Cardiac muscle cell (in vitro differentiated cells and primary cell): ENCODE measurements at places on chromosomes 4 and X.

GRCh38 chr4:79652738-79653137 is 244.7 kb upstream of the GK2 start:
- DNase-seq = no peak

DNA sequence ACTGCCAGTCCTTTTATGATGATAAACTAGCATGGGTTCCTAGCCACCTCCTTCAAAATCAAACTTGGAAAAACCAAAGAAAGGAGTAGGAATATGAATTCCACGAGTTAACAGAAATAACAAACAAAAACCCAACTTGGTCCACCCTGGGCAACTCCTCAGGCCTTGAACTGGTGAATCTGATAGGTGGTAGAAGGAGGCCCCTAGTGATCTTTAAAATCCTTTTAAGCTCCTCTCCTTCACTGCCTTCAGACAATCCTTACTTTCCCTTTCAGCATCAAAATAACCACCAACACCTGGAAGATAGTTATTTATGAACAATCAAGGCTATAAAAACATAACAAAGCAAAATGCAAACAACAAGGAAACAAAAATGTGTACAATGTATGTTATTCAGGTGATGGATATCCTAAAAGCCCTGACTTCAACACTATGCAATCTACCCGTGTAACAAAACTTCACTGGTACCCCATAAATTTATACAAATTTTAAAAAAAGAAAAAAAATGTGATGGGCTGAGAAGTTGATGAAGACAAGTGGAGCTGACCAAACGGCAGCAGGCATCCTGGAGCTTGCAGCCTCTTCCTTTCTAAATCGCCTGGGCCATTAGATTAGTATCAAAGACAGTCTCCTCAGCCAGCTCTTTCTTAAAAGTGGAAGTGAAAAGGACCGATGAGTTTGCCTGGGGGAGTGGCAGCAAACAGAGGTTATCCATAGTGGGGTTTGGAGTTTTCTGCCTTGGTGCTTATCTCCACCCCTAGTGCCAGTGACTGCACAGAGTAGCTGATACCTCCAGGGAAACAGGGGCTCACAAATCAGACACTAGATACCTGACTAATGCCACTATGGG is 179.6 kb downstream of the TMA16 start:
- no peak for DNase-seq

DNA sequence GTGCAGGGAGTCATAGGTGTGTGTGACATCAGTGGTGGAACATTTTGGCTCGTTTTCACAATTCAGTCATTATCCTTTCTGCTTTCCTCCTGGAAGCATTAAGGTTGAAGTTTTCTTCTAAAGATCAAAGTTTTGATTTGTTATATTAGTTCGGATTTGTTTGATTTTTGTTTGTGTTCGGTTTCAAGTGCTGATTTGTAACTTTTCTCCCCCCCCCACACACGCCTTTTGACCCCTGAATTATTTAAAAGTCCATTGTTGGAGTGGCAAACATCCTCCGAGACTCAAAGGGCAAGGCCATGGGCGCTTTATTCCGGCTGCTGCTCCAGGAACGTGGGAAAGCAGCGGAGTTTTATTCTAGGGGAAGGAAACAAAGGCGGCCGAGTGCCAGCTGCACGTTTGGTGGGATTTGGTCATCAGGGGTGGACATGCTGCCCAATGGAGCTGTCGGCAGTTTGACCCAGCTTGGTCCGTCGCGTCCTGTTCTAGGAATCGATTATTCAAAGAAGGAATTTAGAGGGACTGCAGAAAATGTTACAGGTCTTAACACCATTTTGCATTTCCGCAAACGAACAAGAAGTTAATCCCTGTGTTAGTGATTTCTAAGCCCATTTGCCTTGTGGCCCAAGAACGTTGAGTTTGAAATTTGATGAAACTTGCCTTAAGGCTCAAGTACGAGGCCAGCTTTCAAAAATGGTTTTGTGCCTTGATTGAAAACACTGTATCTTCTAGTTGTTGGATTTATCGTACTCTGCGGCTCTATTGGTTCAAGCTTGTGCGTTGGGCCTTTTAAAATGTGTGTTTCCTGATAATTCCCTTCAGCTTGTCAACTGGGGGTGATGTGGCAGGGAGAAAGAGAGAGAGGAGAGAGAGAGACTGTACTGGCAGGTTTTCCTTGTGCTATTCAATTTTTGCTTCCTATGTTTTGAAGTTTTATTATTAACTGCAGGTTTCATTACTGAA is 565 bp upstream of the ZNF41 start:
- DNase-seq = peak; percentile 43

DNA sequence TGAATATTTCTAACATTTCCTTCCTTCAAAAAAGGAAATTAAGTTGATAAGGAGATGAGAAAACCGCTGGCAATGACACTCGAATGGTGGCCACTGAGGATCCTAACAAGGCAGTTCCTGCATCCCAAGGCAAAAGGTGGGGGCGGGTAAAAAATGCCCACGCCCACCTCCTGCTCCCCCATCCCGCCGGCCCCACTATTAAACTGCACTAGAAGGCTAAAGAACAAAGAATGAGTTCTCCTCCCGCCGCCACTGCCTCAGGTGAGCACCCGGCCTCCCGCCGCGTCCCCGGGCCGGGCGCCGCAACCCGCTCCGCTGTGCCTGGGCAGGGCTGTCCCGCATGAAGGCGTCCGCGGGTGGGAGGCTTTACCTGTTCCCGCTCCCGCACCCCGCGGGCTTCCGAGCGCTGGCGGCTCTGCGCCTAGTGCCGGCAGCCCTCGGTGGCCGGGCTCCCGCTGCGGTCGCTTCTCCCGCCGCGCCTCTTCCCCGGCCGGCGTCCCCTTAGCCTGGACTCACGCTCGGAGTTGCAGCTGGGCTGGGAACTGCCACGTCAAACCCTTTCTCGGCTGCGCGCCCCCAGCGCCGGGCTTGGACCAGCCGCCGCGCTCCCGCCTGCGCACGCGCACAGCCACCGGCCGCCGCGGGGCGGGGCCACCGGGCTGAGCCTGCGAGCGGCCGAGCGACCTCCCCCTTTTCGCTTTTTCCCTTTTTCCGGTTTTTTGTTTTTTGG is at the start of gene SEC24D:
Gene SEC24D (minus strand): TSS at position 556 of the 730 bp plus-strand sequence. CDS start 2,430 bp downstream, outside the sequence.
- peak; percentile 95 for DNase-seq

GRCh38 chr4:182917182-182918043 is at the start of gene DCTD:
Gene DCTD (minus strand): TSS chr4:182917386. CDS start chr4:182915568, 1,818 bp downstream.
- DNase-seq = peak; percentile 81

GRCh38 chrX:65127842-65128241 is 151.6 kb upstream of the ZC4H2 start:
- DNase-seq = no peak

DNA sequence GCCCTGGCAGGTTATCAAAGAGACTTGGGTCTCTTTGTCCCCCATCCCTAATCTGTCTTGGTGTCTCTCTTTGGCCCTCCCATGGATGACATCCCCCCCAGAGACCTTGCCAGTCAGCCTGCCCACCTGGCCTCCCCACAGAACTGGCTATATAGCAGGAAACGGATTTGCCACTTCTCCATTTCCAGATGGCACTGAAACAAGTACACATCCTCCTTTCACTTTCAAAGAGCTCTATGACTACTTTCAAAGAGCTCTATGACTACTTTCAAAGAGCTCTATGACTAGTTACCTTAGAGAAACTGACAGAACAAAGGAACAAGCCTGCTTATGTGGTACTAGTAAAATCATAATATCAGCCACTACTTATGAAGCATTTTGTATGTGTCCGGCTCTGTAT is 175.3 kb downstream of the MAML3 start:
- DNase-seq = no peak

GRCh38 chr4:150308824-150309472 is 230.7 kb downstream of the DCLK2 start:
- DNase-seq = peak; percentile 28

DNA sequence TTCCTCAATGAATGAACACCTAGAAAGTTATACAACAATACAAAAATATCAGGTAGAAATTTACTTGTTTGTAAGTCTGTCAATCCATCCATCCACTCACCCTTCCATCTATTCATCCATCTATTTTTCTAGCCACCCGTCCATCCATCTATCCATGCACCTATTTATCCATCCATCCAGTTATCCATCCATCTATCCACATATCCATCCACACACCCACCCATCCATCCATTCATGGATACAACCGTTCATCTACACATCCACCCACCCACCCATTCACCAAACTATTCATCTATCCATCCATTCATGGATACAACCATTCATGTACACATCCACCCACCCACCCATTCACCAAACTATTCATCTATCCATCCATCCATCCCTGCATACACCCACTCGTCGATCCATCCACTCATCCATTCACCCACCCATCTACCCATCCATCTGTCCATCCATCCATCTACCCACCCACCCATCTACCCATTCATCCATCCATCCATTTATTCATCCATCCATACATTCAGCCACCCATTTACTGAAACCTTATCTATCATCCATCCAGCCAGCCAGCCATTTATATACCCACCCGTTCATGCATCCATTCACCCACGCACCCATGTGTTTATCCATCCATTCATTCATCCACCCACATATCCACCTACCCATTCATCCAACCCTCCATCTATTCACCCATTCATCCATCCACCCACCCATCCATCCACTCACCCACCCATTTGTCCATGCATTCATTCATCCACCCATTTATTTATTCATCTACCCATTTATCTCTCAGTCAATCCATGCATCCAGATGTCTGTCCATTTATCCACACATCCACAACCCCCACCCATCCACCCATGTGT is 10.4 kb upstream of the CD99 start:
- no peak for DNase-seq

- no peak for DNase-seq
Measured at GRCh38 chrX:25383196-25383595, 367.4 kb upstream of the ARX start.

DNA sequence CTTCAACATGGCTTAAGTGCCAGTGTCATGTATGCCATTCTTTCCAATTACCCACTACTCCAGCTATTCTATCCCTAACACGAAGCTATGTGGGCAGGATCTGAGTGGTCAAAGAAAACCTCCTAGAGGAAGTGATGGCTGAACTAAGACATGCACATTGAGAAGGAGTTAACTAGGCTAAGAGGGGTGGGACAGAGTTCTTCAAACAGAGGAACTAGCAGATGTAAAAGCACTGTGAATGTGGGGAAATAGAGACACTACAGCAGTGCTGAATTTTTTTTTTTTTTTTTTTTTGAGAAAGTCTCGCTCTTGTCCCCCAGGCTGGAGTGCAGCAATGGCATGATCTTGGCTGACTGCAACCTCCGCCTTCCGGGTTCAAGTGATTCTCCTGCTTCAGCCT is 6.2 kb downstream of the JCHAIN start:
- DNase-seq = no peak

GRCh38 chr4:1288786-1289185 is 905 bp upstream of the MAEA start:
- no peak for DNase-seq
